Cardiac ventricle fibroblast (primary cell): ENCODE measurements at places on chromosomes 3 and 15. TPM values are rescaled to one million over a fixed set of nuclear protein-coding genes. Genes with fewer than 3 reads are reported as not detected.

FETUB gene
- total RNA-seq, result not detected in 2 replicates

PLAAT1 gene
- total RNA-seq, result not detected in 2 replicates

TM4SF18 gene
- 1.1 and 1.2 TPM in 2 replicates for total RNA-seq

C2CD4B gene
- total RNA-seq, result 1.2 and 1.5 TPM in 2 replicates

CAMK1 gene
- 34.1 and 34.8 TPM in 2 replicates for total RNA-seq

AP3B2 gene
- 1.6 and 3.9 TPM in 2 replicates for total RNA-seq

MRAS gene
- total RNA-seq, result 20.5 and 26.8 TPM in 2 replicates
